M059J (cell line): ENCODE measurements at places on chromosomes 6 and 20. TPM values are rescaled to one million over a fixed set of nuclear protein-coding genes. Genes with fewer than 3 reads are reported as not detected.

GSTA1 gene
- total RNA-seq: 0.30 and 0.44 TPM in 2 replicates

SPDEF gene
- total RNA-seq: not detected in 2 replicates

DACT2 gene
- not detected in 2 replicates for total RNA-seq

GRCh38 chr20:53579581-53580375 is 13.9 kb downstream of the ZNF217 start:
- peak; percentile 80 for DNase-seq

DNA sequence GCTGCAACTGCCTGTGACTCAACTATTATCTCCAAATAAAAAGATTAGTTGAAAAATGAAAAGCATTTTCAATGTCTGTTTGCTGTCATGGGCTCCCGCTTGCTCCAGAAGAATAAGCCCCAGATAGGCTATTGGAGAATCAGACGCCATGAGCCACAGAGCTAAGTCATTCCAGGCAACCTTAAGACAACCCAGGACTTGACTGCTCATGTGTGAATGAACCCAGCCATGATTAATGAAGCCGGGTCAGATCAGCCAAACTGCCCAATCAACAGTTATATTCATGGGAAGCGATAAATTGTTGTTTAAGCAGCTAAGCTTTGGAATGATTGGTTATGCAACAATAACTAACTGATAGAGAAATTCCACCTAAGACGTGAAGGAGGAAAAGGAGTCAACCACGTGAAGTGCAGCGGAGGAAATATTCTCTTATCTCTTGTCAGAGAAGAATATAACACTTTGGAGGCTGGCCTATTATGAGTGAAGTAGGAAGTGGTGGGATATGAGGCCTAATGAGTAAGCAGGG is 64.2 kb downstream of the DOK5 start:
- DNase-seq: no peak

HLA-DQA1 gene
- not detected in 2 replicates for total RNA-seq

DNA sequence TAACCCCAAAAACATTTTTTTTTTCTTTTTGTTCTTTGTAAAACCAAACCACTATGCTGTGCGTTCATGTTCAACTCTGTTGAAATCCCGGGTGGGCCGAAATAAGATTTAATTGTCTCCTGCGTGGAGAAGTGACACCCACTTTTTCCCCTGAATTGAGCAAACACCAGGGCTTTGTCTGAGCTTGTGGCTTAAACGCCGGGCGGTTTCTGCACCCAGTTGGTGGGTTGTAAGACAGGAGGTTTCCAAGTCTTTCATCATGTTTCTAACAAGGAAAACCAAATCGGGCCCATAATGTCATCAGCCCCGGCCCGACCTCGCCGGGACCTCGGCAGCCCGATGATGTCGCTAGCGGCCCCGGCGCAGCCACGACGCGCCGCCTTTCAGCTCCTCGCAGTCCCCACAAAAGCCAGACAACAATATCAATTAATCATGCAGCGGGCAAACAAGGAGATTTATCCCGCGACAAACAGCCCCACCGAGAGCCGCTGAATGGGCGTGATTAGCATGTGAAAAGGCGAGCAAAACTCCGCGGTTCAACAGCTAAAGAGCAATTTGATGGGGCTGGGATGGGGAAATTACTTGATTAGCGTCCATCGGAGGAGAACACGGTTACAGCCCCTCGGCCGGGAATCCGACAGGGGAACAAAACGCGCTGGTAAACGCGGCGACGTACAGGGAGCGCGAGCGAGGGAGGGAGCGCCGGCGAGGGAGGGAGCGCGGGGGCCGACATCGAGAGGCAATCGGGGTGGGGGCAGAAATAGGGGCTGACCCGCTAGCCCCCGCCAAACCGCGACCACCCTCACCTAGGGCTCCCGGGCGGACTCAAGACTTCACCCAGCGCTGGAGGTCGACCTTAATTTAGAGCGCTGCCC is 5.3 kb downstream of the LINC00237 start:
- peak; percentile 29 for DNase-seq

ULBP2 gene
- total RNA-seq: 75.7 and 88.8 TPM in 2 replicates

GRCh38 chr6:88992741-88993552 is 29.5 kb upstream of the RNGTT start:
- no peak for DNase-seq

DNA sequence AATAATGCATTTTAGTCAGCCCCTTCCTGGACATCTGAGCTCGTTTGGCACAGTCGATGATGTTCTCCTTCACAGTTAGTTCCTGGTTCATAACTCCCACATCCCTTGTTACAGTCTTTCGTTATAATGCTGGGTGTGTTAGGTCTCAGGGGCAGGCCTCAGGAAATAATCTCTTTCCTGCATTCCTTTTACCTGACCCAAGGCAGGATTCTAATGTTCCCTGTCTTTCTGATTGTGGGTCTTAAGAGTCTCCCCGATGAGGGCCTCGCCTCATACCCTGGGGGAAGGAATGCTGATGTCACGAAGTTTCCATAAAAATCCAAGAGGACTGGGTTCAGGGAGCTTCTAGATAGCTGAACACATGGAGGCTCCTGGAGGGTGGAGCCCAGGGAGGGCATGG is 104.0 kb upstream of the CARMIL1 start:
- DNase-seq: peak; percentile 94

GRCh38 chr6:101397199-101397598 is 3.7 kb downstream of the GRIK2 start:
- peak; percentile 24 for DNase-seq

- peak; percentile 35 for DNase-seq
Observed at GRCh38 chr6:130696806-130697205, 130.4 kb upstream of the SMLR1 start.

GRCh38 chr20:57622579-57623381 is 2.6 kb upstream of the ZBP1 start:
- peak; percentile 91 for DNase-seq

GRCh38 chr6:132082421-132082820 is 131.2 kb upstream of the CCN2 start:
- DNase-seq: no peak

DNA sequence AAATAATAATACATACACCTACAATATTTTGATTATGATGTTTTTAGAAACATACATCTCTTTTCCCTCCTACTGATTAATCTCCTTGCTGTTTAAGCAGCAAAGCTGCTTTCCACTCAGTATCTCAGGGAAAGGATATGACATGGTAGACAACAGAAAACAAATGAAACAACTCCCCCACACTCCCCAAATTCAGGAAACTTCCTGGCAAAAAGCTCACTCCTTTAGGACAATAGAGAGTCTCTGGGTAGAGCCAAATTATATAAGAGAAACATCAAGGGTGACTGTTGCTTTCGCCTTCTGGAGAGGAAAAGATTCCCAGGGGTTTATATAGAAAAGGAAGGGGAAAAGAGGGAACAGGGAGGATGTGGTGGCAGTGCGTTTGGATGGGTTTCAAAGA is 48.7 kb upstream of the AHI1 start:
- no peak for DNase-seq

MRAP2 gene
- total RNA-seq: 0.05 and 0.12 TPM in 2 replicates

GRCh38 chr20:51271931-51272330 is 249.0 kb upstream of the KCNG1 start:
- DNase-seq: no peak

- no peak for DNase-seq
Observed at GRCh38 chr20:25685276-25686080, 11.2 kb downstream of the ZNF337 start.

DNA sequence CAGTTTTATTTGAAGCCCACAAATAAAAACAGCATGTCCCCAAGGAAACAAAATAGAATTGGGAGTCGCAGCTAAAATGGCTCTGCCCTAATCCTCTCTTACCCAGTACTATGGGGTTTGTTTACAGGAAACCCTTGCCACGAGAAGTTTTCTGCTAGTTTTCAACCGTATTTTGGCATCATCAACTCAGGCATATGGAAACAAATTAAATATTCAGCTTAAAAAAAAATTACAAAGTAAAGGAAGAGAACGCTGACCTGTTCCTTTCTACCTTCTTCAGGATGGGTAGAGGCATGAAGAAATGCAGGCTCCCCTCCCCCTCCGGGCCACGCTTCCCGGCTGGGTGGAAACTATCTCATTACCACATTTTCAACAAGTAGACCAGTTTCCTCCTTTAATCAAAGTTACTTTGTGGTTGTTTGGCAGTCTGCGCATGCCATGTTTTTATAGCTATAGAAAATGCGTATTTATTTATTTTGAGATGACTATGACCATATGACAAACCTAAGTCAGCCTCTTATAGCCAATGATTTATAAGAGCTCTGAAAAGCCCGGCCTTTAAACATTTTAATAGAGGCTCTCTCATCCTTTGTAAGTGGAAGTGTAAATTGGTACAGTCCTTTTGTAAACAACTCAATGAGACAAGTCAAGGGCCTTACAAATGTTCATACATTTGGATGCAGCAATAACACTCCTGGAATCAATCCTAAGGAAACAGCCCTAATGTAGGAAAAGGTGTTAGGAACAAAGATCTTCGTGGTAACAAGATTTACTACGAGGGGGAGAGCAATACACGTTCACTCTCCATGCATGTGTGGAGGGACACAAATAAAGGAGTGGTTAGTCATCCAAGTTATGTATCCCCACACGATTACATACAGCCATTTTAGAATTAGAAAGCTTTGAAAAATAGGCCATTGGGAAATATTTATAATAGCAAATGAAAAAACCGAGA is 16.1 kb upstream of the ZNF217 start:
- peak; percentile 85 for DNase-seq

GRCh38 chr20:60210779-60211617 is 252.8 kb downstream of the CDH26 start:
- DNase-seq: peak; percentile 65

APCDD1L gene
- 14.2 and 24.2 TPM in 2 replicates for total RNA-seq

DNA sequence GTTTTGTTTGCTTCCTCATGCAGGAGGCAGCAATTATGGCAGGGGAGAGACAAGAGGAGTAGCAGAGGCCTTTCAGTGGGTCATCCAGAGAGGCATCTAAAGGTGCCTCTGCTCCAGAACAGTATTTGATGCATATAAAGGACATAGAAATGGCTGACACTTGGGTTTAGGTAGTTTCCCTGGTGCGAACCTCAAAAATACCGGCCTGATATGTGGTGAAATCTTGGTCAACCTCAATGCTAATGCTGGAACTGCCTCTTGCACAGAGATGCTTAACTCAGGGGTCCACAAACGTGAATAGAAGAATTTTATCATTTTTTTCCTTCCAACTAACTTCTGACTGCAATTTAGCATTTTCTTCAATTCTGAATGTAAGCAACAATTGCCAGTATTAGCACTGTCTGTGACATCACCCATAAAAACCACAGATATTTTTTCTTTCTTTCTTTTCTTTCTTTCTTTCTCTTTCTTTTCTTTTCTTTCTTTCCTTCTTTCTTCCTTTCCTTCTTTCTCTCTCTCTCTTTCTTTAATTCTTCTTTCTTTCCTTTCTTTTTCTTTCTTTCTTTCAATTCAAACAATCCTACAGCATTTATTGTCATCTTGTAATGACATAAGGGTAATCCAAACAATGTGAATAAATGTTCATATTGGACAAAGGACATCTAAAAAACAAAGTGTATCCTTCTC is 180.0 kb upstream of the UST start:
- DNase-seq: no peak

VWA7 gene
- total RNA-seq: 0.94 and 1.8 TPM in 2 replicates

DNA sequence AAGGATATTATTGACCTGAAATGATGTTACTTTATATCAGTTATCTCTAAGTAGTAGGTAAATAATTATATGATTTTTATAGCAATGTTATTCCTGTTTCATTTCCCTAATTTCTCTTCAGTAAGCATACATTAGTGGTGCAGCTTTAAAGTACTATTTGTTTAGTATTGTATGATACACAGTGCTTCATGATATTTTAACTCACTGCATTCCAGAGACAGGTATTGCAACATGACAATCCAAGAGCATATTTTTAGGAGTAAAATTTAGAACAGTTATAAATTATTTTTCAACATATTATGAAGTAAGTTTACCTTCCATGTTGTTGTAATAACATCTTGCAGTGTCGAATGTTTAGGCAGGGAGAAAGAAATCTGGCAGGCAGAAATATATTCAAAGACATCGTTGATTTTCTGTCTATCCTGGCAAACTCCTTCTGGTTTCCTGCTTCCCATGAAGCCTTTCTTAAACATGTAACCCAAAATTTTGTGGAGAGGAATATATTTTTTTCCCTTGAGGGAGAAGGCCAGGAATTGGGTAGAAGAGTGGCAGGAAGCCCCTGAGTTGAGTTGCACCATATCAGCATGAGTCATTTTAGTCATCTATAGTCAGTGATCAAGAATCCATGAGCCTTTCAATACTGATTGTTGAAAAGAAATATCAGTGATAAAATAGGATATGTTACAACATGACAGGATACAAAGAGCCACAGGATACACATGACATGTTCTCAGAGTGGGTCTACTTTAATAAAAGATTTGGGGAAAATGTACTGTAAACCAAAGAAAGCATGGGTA is 29.0 kb upstream of the PTCHD4 start:
- DNase-seq: no peak

GRCh38 chr6:132365281-132365907 is 35.9 kb downstream of the MOXD1 start:
- DNase-seq: no peak

GRCh38 chr20:25087186-25087929 is 5.4 kb upstream of the VSX1 start:
- peak; percentile 65 for DNase-seq

ADGB gene
- total RNA-seq: not detected in 2 replicates

DNA sequence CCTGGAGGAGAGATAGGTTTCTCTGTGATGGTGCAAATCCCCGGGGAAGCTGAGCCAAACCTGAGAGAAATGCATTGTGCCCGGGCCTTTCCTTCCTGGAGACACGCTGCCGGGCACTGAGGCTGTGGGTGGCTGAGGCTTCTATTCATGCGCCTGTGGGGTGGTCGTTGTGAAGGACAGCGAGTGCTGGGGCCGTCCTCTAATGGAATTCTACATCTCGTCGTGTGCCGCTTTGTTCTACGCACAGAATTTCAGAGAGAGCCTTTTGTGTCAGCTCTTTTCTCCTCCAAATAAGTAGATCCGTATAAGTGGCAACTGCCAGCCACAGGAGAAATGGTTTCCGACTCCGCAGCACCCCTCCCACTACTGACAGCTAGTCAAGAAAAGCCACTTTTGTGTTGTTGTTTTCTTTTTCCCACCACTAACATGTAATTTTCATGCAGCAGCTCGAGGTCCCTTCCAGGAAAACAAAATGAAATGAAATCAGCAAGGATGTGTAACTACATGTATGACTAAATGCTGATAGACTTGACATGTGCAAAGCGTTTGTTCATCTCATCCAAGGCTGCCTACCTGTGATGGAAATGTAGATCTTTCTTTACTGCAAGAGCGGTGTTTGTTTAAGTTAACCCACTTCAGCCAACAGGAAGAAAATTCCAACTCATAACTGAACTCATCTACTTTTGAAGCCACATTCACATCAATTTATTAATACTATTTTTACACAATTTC is 26.4 kb upstream of the PXDC1 start:
- no peak for DNase-seq

- no peak for DNase-seq
Observed at GRCh38 chr6:105029581-105029980, 72.7 kb downstream of the LIN28B start.

GRCh38 chr20:60011512-60012507 is 53.6 kb downstream of the CDH26 start:
- peak; percentile 43 for DNase-seq

DNA sequence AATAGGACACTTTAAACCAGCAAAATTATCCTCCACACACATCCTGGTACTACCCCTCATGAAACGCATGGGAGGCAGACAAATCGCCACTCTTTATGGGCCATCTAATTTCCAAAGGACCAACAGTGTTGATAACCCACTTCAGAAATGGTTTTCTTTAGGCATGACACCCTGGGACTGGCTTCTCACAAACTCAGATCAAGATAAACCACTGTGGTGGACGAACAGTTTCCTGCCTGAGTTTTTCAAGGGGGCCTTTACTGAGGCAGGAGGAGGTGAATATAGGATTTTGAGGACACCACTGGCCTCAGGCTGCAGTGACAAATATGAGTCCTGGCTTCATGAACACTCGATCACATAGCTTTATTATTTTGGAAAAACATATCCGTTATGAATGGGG is 26.0 kb downstream of the TRAM2 start:
- no peak for DNase-seq

HLA-DPA1 gene
- 1.3 and 2.0 TPM in 2 replicates for total RNA-seq
